ENCODE measurements at places on chromosomes 12 and 14.

- no peak for DNase-seq
Observed at GRCh38 chr14:102537981-102538601, 28.5 kb upstream of the ANKRD9 start.

- DNase-seq = no peak
Observed at GRCh38 chr14:35374263-35374712, 30.3 kb downstream of the NFKBIA start.

DNA sequence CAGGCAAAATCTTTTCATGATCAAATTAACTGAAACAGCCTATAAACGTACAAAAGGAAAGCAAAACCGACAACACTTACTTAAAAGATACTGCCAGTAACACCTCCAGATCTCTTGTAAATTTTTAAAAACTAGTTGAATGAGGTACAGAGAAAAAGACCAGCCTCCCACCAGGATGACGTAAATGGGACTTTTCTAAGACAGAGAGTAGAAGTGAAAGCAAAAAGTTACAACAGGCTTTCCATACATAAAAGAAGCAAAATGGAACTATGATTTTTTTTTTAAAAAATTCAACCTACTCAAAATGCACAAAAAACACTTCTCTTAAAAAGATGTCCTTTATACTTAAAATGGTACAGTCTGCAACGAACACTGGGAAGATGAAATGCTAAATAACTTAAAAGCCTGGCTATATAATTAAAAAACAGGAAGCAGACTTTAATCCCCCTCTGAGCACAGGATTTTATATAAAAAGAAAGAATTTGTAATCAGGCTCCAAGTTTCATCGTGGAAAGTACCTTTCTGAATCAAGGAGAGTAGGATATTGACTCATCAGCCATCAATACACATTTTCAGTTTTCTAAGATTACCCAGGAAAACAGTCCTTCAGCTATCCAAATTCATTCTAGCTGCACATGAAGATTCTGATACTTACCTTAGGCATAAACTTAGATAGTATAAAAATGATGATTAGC, 14.2 kb upstream of the MYO1A start:
- no peak for DNase-seq

DNA sequence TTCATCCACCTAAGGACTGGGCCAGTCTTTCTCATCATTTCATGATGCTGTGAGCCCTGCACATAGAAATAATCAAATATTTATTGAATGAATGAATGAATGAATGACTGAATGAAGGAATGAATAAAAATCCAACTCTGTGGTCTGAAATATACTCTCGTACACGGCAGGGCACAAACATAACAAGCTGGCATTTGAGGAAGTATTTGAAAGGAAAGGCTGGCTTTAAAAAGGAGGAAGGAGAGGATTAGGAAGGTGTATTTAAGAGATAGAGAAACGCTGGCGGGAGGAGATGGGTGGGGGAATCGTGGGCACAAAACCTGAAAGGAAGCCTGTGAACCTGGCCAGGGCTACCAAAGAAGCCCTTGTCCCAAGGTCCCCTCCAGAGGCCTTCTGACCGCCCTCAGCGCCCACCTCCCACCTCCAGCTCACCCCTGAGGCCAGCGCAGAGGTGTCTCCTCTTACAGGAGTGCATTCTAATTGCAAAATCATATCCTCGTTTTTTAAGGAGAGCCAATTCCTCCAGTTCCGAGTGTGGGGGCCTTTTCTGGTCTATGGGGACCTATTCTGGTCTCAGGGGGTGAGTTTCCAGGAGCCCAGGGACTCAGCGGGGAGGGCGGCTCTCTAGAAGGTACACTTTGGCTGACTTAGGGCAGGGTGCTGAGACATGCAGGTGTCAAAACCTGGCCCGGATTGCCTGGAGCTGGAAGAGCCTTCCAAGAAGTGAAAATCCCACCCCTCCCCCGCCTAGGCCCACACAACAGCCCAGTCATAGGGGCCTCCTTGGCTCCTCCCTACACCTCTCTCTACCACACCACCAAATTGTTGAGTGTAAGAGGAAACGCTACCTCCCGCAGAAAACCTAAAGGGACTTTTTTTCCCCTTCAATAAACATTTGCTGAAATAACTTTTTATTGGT, 8.7 kb upstream of the JDP2 start:
- DNase-seq = no peak

DNA sequence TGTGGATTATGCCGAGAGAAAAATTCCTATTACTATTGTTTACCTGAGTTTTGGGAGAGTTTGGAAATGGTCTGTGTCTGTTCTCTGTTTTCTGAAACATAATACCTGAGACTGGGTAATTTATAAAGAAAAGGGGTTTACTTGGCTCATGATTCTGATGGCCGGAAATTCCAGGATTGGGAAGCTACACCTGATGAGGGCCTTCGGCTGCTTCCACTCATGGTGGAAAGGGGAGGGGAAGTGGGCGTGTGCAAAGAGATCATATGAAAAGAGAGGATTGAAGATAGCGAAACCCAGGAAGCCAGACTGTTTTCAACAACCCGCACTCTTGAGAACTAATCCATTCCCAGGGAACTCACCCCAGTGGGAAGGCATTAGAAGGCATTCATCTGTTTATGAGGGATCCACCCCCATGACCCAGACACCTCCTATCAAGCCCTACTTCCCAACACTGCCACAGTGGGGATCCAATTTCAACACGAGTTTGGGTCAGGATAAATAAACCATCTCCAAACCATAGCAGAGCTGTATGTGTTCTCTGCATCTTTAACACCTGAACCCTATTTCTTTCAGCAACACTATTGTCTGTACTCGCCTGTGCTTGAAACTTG, 51.1 kb downstream of the APAF1 start:
- no peak for DNase-seq

DNA sequence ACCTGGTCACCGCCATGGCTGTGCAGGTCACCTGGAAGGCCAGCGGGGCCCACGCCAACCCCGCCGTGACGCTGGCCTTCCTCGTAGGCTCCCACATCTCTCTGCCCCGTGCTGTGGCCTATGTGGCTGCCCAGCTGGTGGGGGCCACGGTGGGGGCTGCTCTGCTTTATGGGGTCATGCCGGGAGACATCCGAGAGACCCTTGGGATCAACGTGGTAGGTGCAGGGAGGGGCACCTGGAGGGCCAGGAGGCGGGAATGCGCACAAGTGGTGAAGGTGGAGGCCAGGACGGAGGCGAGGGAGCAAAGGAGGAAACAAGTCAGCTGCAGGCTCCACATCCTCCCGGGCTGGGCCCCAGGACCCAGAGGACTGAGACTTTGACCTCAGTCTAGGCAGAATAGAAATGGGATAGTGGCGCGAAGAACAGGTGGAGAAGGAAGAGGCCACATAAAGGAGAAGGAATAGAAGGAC, 649 bp downstream of the AQP6 start:
- DNase-seq = no peak

GRCh38 chr12:57358646-57359045, 72.2 kb downstream of the R3HDM2 start:
- no peak for DNase-seq

GRCh38 chr12:104291867-104292524, 11.5 kb upstream of the EID3 start:
- DNase-seq = no peak

- no peak for DNase-seq
Observed at GRCh38 chr12:21806255-21806654, 31.7 kb upstream of the KCNJ8 start.

- no peak for DNase-seq
Observed at GRCh38 chr12:52230364-52231281, 2.4 kb upstream of the KRT7 start.

- peak; percentile 53 for DNase-seq
Observed at GRCh38 chr12:123041042-123041531, 60.6 kb downstream of the ARL6IP4 start.

DNA sequence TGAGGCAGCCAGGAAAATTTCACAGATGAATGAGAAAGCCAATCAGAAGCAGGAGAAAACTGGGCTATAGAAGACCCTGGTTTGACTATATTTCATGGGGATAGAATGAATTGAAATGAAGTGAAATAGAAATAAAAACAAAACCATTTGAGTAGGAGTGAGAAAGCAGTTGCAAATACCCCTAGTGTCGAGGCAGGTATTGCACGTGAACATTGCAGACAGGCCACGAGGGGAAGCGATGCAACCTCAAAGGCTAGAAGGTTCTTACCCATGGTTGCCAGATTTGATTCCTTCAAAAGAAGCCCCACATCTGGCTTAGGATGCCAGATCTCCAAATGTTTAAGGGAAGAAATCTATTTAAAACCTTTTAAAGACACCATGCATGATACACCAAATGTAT, 648.9 kb downstream of the VRK1 start:
- DNase-seq = no peak

DNA sequence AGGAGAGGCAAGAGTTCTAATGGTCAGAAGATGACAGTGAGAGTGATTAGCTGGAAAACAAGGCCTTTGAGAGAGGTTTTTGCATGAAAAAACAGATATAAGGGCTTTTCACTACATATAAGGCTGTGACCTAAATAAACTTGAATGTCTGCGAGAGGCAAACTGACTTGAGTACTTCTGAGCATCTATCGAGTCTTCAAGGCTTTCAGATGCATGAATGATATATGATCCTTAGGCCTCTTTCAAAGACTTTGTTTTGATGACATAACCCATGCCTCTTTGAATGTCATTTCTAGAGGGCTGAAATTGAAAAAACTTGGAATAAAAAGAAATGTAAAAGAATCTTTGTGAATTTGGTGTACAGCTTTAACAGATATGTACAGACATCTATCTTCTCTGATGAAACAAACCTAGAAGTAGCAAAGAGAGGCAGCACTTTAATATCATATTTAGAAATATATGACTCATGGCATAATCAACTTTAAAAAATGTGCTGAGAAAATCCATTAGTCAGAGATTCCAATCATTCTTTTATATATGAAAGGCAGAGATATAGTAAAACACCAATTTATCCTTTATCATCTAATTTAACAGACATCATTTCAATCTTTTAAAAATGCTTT, 72.6 kb downstream of the PPM1H start:
- no peak for DNase-seq

DNA sequence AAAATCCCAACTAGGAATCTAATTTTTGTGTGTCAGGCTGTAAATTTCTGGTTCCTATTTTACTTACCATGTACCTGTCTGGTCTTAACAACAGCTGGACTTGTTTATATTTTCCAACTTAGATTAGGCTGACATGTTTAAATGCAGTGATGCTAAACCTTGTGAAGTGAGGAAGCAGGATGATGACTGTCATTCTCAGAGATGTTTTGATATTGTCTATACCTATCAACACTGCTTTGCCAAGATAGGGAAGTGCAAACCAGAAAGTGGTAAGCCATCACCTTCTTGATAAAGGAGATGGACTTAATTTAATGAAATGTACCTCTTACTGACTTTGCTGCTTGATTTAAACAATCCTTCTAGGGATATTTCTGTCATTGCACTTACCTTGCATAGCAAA, 2.1 kb downstream of the BICD1 start:
- DNase-seq = no peak

GRCh38 chr12:65694130-65694529, 130.2 kb upstream of the HMGA2 start:
- DNase-seq = no peak

DNA sequence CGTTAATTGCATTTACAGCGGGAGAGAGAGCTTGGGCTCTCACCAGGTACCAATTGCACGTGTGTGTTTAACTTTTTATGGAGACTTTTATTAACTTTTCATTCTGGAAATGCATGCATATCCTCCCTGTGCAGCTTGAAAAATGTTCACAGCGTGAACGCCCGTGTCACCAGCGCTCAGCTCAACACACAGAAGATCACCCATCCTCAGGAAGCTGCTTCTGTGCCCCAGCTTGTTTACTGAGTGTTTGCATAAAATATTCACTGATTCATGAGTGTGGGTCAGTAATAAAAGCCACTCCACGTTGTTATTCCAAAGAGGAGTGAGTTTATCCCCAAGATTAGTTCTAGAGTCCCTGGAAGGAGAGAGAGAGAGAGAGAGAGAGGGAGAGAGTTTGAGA, 75.5 kb upstream of the FZD10 start:
- no peak for DNase-seq

- no peak for DNase-seq
Observed at GRCh38 chr14:68165274-68165843, 345.8 kb downstream of the RAD51B start.

DNA sequence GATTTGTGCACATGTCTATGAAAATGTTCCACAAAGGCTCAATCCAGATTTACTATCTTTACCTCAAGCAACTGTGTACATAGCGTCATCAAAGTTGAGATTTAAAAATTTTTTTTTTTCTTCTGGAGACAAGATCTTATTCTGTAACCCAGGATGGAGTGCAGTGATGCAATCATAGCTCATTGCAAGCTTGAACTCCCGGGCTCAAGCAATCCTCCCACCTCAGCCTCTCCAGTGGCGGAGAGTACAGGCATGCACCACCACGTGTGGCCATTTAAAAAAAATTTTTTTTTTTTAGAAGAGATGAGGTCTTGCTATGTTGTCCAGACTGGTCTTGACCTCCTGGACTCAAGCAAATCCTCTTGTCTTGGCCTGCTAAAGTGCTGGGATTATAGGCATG, 2.3 kb downstream of the COCH start:
- DNase-seq = no peak

DNA sequence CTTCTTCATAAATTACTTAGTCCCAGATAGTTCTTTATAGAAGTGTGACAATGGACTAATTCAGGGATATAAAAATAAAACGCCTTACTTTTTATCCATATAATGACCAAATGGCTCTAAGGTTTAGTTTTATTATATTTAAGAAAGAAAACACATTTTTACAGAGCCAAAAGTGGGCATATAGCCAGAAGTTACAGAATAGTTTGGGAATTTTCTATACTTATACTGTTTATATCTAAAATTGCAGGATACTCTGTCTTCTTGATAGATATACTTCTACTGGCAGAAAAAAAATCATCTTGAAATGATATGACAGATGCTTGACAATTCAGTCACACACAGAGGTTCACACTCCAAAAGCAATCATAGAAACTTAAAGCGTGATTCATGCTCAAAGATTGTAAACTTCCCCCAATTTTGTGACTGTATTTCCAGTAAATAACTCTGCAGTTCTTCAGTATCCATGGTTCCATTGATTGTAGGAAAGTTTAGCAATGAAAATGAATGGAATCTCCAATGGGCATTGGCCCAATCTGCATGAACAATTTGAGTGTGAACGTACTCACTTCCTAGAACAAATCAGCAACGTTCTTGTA, 307.8 kb downstream of the NOVA1 start:
- no peak for DNase-seq

GRCh38 chr12:93883436-93884154, 206.4 kb downstream of the CRADD start:
- DNase-seq = no peak

DNA sequence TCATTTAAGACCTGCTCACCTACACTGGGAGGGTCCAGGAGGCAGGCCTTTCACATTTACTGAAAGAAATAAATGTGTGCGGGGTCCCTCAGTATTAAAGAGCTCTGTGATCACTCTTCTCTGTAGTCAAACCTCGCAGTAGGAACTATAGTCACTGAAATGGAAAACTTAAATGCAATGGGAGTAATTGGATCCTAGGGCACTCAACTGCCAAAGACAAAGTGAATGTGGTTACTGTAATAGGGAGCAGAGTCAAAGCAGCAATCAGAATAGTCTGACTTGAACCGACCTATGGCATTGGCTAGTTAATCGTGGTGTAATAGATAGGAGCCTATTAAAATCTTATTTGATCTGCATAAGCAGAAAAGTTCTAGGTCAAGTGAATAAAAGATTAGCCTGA, 26.6 kb upstream of the DYRK2 start:
- DNase-seq = no peak
